Smooth muscle cell of the brain vasculature (primary cell): ENCODE measurements at places on chromosomes 2 and 18.

DNA sequence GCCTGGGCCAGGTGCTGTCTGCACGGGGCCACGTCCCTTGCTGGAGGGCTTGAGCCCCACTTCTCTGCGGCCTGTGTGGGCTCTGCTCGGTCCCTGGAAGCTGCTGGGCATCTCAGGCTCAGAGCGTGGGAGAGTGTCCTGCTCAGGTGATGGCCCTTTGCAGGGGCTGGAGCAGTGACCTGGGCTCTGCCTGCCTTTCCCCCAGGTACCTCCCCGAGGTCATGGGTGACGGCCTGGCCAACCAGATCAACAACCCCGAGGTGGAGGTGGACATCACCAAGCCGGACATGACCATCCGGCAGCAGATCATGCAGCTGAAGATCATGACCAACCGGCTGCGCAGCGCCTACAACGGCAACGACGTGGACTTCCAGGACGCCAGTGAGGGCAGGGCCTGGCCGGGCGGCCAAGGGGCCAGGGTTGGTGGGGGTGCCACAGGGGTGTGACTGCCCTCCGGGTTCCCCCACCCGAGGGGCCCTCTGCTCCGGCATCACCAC, 29.9 kb downstream of the GPC1 start:
- DNase-seq, result no peak

DNA sequence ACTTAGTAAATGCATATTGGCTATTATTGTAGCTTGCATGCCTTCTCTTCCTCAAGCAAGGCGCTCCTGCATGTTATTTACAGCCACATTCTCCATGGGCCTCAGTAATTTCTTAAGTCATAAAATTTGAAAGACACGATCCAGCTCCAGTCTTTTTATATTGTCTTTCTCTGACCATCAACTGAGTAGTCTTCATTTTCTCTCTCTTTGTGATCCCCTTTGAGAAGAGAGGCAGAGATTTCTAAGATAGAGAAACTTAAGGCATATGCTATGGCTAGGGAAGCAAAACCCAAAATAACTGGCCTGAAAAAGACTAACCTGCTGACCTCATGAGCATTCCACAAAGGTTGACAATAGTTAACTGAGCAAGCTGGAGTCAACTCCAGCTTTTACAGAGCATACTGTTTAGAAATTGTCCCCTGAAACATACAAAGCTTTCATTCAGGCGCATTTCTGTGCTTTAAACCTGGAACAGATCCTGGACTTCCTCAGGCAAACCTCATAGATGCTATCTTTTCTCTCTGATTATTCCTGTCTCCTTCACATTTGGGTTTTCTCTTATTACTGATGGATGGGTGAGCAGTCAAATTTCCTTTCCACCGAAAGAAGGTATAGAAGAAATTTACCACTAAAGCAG, 4.6 kb downstream of the DPP4 start:
- DNase-seq, result no peak

DNA sequence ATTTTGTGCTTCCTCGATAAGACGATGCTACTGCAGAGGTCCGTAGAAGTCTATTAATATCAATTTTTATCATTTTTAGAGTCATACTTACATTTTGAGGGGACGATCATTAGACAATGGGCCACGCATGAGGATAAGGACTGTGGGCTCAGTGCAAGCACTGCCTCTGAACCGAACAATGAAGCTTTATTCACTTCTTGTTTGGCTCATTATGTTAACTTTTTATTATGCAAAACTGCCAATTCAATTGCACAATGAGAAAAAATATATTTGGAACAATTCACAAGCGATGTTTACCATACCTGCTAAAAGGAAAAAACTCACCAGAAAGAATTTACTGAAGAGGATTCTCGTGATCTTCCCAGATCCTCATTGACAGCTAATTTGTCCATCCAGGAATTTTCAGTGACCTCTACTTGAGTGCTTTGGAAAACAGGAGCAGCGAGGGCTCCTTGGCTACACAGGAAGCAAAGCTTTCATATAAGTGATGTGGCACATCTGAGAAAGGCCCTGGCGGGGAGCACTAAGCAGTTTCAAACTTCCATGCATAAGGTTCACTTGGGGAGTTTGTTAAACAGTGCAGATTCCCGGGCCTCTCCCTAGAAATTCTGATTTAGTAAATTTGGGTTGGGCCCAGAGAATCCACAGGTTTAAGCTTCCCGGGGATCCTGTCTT, 13.3 kb upstream of the CAPN13 start:
- DNase-seq, result no peak

DNA sequence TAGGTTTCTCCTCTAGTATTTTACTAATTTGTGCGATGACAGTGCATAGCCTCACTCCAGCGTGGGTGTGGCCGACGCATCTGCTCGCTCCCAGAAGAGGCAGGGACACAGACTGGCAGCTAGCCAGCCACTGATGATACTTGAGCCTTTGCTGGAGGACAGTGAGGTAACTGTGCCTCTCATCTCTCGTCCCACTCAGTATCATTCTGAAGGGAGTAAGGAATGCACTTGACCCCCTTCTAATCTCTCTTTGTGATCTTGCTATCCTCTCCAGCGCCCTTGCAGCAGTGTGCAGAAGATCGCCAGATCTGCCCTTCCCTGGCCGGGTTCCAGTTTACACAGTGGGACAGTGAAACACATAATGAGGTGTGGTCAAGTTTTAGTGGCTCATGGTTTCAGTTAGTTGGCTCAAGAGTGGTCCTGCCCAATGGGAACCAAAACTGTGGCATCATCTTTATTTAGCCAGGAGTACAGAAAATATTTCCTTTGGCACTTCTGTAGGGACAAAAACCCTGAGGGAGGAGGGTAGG, 17.5 kb downstream of the NCAPH start:
- peak; percentile 54 for DNase-seq

DNA sequence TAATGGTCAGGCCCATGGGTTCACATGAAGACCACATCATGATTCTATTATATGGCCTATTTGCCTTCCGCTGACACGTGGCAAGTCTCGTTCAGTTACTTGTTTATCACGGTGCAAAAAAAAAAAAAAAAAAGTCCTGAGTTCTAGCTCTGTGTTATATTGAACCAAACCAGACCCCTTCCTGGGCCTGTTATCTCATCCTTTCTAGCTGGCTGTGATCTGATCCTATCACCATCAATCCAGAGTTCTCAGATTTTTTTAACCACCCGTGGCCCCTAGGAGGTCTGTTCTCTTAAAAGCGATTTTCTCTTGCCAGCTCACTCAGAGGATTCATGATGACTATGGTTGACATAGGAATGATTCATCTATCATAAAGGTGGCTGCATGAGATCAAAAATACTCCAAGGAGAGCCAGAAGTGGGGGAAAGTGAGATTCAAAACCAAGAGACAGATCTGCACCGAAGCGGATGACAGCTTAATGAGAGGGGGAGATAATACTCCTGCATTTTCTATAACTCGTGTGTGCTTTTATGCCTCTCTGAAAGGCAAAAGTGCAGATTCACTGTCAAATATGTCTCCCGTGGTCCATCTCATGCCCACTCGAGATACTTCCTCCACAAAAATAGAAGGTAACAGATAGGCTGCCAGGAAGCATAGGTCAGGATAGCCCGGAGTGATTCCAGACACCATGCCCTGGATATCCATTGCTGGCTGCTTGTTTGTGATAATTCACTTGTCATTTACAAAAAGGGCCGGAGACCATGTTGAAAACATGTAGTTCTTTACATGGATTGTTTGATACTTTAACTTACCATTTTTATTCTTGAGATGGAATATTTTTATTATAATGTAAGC, 505.7 kb upstream of the KLHL29 start:
- DNase-seq, result no peak

GRCh38 chr2:197293252-197294007, 17.1 kb downstream of the ANKRD44 start:
- DNase-seq, result no peak

GRCh38 chr2:77831060-77831459, 308.9 kb upstream of the LRRTM4 start:
- no peak for DNase-seq
